ENCODE measurements at places on chromosomes 1 and 21.

- DNase-seq, result peak; percentile 30
Measured at GRCh38 chr1:35442734-35443133, 114.5 kb downstream of the KIAA0319L start.

DNA sequence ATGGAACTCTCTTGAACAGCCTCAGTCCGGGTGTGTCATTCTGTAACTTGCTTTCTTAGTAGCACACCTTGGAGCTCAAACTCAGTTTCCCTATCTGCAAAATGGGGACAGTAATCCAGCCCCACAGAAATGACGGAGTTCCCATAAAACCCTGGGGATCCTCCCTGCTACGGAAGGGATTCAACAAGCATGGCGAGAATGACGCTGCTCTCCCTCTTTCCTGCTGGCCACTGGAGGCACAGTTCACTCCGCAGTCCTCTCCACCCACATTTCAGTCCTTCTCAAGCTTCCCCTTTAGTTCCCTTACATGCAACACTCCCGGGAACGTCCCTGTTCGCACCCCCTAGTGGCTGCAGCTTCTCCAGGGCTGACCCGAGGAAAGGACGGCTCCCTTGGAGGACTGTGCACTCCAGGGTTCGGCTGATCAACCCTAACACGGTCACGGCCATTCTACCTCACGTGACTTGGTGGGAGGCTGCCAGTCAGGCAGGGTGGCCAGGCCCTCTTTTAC, 20.6 kb downstream of the RUNX3 start:
- no peak for DNase-seq

DNA sequence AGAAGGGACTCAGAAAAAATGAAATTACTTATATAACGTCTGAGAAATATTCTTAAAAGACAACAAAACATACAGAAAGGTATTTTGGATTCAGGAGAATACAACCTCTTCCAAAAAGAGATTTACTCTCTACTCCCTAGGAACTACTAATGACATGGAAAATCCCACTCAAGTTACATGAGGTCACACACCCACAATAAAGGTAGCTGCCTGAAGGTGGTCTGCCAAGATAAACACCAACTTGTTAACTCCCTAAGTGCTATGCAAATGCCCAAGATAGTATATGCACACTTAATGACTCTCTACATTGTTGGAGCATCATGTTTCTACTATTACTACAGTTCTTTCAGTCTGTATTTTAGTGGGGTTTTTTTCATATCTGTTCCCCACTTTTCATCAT, 26.5 kb downstream of the RERE start:
- no peak for DNase-seq

DNA sequence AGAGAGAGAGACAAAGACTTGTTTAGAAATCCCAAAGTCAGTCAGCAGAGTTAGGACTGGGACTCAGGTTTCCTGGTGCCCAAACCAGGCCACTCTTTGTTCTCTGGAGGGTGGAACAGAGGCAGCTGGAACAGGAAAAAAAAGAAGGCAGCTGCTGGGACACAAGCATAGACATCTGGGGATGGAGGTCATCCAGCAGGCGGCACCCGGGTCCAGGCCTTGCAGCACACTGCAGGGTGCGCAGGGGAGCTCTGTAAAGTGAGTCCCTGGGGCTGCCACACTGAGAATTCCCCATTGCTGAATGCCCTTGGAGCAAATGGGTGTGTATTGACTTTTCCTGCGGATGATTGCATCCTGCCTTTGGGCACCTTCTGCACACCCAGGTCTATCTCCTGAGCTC, 222.9 kb upstream of the CSF3R start:
- no peak for DNase-seq

- DNase-seq, result no peak
Measured at GRCh38 chr1:37726751-37727585, 34.7 kb downstream of the CDCA8 start.

DNA sequence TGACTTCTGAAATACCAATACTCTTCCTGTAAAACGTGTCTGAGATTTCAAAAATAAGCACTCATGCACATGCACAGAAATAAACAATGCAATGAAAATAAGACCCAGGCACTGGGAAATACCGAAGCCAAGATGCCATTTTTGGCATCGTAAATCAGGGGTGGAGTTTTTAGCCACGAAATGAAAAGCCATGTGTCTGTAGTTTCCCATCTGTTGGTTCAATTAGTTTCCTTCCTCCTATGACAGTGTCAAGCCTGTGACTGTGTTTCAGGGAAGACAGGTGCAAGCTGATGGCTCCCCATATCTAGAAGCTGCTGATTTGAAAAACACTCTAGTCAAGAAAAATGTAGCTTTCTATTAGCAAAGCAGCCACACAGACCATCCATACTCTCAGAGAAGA, 480.4 kb upstream of the CAMK1G start:
- DNase-seq, result no peak

DNA sequence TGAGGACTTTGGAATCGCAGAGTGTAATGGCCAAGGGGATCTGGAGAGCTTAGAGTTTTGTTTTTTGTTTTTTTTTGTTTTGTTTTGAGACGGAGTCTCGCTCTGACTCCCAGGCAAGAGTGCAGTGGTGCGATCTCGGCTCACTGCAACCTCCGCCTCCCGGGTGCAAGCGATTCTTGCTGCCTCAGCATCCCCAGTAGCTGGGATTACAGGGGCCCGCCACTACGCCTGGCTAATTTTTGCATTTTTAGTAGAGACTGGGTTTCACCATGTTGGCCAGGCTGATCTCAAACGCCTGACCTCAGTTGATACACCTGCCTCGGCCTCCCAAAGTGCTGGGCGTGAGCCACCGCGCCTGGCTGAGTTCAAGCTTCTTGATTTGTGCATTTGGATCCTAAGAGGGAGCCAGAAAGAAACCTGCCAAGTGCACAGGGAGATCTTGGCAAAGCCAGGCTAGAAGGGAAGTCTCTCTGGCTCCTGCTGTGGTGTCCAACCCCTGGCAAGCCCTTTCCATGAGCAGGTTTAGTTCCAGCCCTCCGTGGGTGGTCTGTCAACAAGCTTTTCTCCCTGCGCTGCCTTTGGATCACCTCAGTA, 852 bp downstream of the FAAH start:
- no peak for DNase-seq

GRCh38 chr1:63643517-63643916, 50.3 kb downstream of the PGM1 start:
- no peak for DNase-seq

GRCh38 chr1:238061967-238062613, 171.4 kb upstream of the ZP4 start:
- DNase-seq, result no peak

DNA sequence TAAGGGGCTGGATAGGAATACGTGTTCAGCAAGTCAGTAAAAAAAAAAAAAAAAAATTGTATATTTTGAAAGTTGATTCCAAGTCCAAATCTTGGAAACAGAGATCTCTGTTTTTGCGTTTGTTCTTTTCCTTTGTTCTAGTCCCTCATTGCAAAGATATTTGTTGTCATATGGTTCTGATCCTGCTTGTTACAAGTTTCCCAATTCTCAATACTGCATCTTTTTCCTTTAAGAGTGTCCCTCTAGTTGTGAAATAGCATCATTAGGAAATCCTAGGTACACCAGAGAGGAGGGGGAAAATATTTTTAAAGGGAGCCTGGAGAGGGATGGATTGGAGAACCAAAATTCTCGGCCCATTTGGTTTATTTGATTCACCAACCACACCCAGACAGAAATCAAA, 152.2 kb upstream of the C1orf105 start:
- DNase-seq, result no peak

DNA sequence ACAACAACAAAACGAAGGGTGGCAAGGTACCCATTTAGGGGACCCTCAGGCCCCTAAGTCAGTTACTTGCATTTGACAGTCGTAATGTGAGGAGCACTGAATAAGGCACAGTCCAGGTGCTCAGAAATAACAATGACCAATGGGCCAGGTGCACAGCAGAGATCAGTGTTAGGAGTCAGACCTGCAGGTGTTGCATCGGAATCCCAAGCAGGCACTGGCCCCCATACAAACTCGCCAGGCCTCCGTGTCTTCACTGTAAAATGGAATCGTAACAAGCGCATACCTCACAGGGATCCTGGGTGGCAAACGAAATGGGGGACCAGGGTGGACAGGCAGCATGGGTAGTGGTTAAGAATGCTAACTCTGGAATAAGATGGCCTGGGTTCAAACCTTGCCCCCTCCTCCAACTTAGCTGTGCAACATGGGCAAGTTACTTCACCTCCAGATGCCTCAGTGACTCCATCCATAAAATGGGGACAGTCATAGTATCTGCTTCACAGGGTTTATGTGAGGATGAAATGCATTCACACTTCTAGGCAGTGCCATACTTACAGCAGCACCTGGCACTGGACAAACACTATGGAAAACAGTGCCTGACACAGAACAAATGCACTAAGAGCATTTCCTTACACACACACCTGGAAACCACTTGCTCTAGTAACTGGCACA, 20.2 kb downstream of the RCAN1 start:
- DNase-seq, result no peak

Measured in activated naive CD4-positive, alpha-beta T cell treated with Interleukin-2 at 50 U/mL for 16 hours (primary cell).